Vagina (tissue), 2 donors: ENCODE measurements at places on chromosomes 7 and 10. TPM values are rescaled to one million over a fixed set of nuclear protein-coding genes. Genes with fewer than 3 reads are reported as not detected.

- DNase-seq, result no peak
Measured at GRCh38 chr10:32132357-32132946, 76.2 kb upstream of the KIF5B start.

DNA sequence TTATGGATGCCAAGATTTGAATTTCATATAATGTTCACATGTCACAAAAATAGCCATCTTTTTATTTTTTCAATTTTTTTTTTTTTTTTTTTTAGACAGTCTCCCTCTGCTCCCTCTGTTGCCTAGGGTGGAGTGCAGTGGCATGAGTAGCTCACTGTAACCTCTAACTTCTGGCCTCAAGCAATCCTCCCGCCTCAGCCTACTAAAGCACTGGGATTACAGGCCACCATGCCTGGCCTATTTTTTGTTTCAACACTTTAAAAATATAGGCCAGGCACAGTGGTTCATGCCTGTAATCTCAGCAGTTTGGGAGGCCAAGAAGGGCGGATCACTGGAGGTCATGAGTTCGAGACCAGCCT is 246.3 kb downstream of the SKIDA1 start:
- no peak for DNase-seq

GRCh38 chr10:69848454-69848853 is 46.7 kb downstream of the COL13A1 start:
- no peak for DNase-seq

- no peak for DNase-seq
Measured at GRCh38 chr7:66604198-66604597, 24.5 kb upstream of the KCTD7 start.

Gene PRKAR2B
- total RNA-seq, result 16.5 TPM

Gene PARD3
- total RNA-seq, result 95.5 TPM
